ENCODE measurements at places on chromosomes 11 and 22.

GRCh38 chr11:34680206-34680605 is 59.3 kb downstream of the EHF start:
- DNase-seq, result no peak

DNA sequence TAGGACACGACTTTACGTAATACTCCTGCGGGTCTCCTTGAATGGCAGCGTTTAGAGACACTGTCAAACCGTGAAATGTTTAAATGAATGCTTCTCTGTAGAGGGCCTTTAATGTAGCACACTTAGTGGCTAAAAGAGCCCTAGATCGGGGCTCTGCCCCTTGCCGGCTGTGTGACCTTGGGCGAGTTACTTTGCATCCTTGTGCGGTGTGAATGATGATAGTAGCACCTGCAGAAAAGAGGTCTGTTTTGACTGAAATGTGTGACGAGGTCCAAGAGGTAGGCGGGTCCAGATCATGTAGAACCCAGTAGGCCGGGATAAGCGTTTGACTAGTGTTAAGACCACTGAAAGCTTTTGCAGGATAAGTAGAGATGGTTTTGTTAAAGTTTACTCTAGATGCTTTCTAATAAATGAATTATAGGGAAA is 866 bp downstream of the MED17 start:
- no peak for DNase-seq

DNA sequence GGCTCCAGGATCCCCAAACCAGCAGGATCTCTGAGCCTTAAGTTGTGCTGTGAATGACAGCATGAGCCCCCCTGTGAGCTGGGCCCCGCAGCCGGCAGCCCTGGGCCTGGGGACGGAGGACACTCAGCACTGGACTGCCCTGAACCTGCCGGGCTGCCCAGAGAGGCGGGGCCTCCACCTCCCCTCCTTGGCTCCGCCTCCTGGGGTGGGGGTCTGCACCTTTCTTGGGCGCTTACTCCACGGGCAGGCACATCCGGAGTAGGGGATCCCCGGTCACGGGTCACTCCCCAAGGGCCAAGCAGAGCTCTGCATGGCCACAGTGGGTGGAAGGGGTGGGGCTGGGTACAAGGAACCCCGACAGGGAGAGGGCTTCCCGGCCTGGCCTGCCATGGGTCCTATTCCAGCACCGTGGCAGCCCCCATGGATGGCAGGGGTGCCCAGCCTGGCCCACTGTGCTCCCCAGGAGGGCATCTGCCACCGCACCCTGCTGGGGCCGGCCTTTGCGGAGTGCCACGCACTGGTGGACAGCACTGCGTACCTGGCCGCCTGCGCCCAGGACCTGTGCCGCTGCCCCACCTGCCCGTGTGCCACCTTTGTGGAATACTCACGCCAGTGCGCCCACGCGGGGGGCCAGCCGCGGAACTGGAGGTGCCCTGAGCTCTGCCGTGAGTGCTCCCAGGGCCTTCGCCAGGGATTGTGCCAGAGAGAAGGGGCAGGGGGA is 5.4 kb downstream of the MUC5B start:
- no peak for DNase-seq

- DNase-seq, result no peak
Observed at GRCh38 chr11:77517753-77518152, 43.9 kb upstream of the PAK1 start.

- DNase-seq, result no peak
Observed at GRCh38 chr11:62925745-62926679, 4.8 kb upstream of the CHRM1 start.

DNA sequence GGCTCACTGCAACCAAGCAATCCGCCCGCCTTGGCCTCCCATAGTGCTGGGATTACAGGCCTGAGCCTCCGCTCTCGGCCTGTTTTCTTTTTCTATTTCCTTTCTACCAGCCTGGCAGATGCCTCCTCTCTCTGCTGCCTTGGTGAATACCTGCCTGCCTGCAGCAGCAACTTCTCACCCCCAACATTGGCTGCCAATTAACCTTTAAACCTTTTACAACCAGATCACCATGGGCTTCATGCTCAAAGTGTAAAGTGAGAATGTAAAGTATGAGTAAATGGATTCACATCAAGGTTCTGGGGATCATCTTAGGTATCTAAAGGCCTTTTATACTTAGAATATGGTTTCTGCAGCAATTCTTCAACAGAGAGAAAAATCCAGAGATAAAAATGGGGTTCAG is 13.0 kb upstream of the FCHSD2 start:
- DNase-seq, result no peak

DNA sequence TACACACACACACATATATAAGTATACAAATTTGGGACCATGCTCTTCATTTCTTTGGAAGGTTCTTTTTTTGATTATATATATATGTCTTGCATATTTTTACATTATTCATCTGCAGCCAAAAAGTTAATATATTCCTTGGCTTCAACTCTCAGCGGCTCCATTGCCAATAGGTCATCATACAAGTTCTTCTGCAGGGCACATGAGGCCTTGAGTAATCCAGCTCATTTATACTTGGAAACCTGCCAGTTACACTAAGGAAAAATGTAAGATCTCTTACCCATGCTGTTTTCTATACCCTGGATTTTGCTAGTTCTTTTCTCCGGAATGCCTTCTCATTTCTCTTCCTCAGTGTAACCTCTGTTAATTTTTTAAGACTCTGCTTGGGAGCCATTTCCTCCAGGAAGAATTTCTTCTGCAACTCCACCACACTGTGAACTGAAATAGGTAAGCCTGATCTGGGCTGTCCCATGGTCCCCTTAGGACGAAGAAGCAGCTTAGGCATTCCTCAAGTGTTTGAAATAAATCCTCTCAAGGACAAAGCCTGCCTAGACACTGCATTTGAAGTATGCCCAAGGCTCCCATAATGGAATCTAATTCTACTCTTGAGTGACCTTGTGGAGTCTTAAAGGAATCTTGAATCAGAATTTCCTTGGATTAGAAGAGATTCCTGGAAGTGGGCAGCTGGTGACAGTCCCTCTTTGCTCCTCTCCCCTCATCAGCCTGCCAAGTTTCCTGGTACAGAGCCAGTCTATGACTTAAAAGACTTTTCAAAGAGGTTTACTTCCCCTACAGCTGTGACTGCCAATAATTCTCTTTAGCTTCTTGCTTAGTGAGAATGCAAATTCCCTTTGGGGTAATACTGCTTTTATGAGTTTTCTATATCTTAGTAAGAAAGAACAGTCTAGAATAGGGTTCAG is 182.8 kb downstream of the C11orf87 start:
- peak; percentile 13 for DNase-seq

GRCh38 chr11:100004541-100004940 is 682.5 kb upstream of the ARHGAP42 start:
- DNase-seq, result no peak

GRCh38 chr11:10302359-10302743 is 2.5 kb upstream of the ADM start:
- DNase-seq, result no peak

- DNase-seq, result no peak
Observed at GRCh38 chr22:38413085-38414008, 41.7 kb downstream of the KCNJ4 start.

DNA sequence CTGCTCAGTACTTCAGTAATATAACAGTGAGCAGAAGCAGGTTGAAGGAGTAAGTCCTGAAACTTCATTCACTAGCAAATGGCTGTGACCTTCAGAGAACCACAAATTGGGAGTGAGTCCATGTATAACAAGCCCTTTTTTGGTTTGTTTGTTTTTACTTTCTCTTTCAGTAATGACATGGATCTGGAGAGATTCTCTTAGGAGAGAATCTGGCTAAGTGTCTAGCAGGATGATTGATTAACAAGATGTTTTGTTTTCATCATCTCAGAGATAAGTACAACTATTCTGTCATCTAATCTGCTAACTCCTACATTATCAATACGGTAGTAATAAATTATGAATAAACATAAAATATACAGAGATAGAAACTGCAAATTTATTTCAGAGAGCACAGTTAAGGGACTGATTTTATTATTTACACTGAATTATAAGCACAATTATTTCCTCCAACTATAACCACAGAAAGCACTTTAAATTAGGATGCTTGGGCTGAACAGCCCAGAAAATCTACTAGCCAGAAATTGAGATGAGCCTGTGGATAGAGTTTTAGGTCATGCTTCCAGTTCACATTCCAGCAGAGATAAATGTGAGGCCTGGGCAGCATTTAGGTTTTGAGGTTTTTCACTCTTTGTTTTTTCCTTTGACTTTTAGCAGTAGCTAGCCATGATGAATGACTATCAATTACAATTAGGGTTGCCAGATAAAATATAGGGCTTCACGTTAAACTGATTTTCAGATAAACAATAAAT is 429.3 kb upstream of the FAT3 start:
- DNase-seq, result no peak

DNA sequence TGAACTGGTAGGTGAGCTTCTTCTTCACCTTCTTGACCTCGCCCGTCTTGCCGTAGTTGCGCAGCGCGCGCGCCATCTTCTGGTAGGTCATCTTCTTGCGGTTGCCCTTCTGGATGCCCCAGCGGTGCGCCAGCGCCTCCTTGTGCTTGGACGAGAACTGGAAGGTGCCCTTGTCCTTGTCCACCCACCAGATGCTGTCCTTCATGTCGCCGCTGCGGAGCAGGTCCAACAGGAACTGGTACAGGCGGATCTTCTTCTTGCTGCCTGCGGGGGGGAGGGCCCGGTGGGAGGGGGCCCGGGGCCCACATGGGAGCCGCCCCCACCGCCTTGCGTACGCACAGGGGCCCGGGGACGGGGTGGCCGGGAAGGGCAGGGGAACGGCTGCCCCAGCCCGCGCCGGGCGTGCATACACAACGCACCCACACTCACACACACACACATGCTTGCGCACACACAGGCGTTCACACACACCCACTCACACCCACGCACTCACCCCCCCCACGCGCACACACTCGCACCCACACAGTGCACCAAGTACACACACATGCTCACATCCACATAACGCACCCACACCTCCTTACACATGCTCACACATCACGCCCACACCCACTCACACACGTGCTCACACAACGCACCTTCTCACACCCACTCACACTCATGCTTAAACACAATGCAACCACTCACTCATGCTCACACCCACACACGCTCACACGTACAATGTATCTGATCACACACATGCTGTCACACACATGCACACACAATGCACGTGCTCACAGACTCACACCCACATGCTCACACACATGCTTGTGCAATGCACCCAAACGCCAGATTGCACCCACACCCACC is 3.0 kb upstream of the MYBPC3 start:
- DNase-seq, result peak; percentile 63

DNA sequence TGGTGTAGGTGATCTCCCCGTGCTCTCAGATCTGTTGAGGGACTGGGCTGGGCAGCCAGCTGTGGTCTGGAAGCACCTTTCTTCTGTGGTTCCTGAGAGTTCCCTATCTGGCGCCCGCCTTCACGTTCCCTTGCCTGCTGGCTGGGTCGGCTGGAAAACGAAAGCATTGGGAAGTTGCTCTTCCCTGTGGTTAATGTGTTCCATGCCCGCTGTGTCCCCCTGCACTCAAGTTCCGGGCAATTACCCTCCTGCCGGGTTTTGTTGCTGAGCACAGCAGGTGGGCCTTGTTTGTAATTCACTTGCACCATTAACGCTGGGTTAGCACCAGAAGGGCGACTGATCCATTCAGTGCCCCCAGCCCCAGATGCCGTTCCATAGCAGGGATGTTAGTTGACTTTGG is 134.1 kb downstream of the GRIK4 start:
- DNase-seq, result no peak

DNA sequence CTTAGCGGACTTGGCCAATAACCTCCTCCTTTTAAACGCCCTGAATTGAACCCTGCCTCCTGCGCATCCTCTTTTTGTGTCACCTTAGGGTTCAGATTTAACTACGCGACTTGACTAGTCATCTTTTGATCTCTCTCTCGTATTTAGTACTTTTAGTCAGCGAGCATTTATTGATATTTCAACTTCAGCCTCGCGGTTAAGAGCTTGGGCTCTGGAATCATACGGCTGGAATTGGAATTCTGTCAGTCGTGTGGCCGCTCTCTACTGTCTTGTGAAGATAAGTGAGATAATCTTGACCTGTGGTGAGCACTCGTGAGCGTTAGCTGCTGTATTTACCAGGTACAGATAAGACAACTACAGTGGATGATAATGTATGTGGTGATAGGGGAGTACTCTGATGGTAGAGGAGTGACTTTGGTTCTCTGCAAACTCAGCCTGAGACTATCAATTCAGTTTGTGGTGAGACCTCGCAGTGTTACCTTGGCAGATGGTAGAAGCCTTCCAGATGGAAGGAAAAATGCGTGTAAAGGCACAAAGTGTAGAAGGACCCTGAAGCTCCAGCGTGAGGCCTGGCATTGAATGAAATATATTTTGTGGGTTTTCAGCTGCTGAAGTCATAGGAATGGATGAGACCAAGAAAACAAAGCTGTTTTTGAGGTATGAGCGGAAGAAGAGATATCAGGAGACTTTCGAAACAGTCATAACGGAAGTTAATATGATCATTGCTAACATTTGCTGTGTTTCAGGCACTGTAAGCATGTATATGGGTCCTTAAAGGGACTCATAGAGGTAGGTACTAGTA is 682 bp downstream of the ATM start:
- no peak for DNase-seq

GRCh38 chr11:15145615-15146014 is 30.9 kb downstream of the INSC start:
- no peak for DNase-seq

GRCh38 chr22:32473388-32473952 is 1.1 kb upstream of the FBXO7 start:
- peak; percentile 49 for DNase-seq

DNA sequence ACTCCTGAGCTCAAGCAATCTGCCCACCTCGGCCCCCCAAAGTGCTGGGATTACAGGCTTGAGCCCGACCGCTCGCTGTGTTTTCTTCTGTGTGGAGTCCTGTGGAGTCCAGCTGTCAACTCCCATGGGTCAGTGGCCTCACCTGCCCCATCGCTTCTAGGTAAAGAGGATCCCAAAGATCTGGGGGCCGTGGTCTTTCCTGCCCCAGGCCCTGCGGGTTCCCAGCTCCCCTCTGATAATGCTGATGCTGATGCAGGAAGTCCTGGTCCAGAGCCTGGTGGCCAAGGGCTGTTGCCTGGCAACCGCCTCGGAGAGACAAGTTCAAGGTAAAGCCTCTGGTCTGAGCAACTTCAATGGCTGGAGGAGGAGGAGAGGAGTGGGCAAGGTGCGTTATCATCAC is 9.6 kb downstream of the SSTR3 start:
- no peak for DNase-seq

- no peak for DNase-seq
Observed at GRCh38 chr11:79047321-79047720, 393.5 kb downstream of the TENM4 start.

- peak; percentile 34 for DNase-seq
Observed at GRCh38 chr11:74446532-74446938, 20.8 kb downstream of the KCNE3 start.

GRCh38 chr22:25645266-25645665 is 80.8 kb downstream of the GRK3 start:
- DNase-seq, result no peak

DNA sequence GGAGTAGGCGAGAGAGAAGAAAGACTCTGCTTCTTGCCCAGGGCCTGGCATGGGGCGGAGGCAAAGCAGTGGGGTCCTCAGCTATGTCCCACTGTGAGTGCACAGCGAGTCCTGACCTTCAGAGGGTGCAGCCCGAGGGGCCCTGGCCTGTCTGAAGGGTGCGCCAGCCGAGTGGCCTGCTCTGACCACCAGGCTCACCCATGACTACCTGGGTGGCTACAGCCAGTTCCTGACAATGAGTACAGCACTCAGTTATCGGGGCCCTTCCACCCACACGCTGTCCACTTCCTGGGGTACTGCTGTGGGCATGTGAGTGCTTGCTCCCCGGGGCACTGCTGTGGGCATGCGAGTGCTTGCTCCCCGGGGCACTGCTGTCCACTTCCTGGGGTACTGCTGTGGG is 74.1 kb upstream of the B3GAT1 start:
- DNase-seq, result no peak

Data from fibroblast of skin of left quadriceps (primary cell).